Neural progenitor cell (in vitro differentiated cells): ENCODE measurements at places on chromosomes 13 and 19.
A peak's percentile ranks its signal among the peaks of the same experiment; 100 is the strongest.

DNA sequence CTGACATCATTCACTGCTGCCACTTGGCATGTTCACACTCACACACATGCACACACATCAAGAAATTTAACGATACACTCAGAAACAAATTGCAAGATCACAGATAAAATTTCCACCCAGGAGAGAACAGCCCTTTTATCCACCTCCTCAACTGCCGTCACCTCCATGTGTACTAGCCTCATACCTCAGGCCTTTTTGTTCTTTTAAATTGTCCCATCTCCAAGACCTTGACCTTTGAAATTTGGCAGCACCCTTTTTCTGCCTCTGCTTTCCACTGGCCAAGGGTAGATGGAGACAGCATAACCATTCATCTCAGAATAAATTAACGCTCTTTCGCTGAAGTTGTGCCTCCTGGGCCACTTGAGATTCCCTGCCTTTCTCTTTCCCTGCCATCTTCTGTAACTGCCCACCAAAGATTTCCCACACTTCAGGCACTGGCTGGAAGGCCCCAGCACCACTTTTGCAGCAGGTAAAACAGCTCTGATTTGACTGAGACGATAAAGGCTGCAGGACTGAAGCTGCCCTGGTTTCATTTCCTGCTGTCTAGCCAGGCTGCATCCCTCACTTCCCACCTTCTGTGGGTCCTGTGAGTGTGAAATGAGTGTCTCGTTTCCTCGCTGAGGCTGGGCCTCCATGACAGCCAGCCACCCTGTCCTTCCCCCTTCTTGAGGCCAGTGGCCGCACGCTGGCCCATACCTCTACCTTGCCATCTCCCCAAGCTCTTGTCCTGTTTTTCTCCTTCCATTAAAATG lies 39.3 kb downstream of the MBNL2 start:
- DNase-seq: no peak

- no peak for DNase-seq
Measured at GRCh38 chr19:46637224-46637623, 1.2 kb upstream of the GNG8 start.

GRCh38 chr13:21232196-21232595 lies 55.7 kb downstream of the MRPL57 start:
- no peak for DNase-seq

- DNase-seq: no peak
Measured at GRCh38 chr13:102677122-102677521, 17.7 kb downstream of the METTL21C start.

GRCh38 chr19:3233831-3234230 lies 9.4 kb downstream of the CELF5 start:
- peak; percentile 36 for DNase-seq

GRCh38 chr19:12497032-12497431 lies 12.4 kb upstream of the ZNF709 start:
- DNase-seq: no peak

DNA sequence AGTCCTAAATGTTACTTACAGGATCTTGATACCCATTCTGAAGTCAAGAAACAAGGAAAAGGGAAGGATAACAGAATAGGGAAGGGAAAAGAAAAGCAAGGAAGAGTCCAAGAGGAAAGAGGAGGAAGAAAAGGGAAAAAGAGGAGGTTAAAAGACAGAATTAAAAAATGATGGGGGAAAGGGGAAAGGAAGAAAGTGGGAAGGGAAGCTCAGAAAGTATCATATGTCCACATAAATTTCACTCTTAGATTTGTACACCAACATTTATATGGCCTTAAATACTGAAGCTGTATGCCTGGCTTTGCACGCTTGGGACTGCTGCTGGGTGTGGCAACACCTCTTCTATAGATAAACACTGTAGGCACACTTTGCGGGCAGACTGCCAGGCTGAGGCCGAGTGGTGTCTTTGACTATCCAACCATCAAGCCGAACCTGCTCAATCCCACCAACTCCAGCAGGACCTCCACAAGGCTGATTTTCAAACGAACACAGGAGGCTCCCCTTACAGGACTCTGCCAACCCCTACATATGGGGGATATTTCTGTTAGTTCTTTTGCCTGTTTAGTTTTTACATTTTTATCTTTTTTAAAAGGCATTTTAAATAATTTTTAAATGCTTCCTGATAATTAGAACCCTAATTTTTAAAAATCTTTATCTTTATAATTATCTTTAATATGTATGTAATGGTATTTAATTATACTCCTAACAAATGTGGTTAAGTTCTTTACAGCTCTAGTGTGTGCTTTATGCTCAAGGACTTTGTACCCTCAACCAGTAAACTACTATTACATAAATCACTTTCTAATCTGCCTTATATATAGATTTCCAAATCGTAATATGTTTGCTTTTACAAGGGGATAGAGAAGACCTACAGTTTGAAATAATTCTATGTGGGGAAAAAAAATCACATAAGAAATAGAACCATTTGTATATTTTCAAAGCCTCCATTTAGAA lies 154.2 kb downstream of the DIAPH3 start:
- DNase-seq: no peak

DNA sequence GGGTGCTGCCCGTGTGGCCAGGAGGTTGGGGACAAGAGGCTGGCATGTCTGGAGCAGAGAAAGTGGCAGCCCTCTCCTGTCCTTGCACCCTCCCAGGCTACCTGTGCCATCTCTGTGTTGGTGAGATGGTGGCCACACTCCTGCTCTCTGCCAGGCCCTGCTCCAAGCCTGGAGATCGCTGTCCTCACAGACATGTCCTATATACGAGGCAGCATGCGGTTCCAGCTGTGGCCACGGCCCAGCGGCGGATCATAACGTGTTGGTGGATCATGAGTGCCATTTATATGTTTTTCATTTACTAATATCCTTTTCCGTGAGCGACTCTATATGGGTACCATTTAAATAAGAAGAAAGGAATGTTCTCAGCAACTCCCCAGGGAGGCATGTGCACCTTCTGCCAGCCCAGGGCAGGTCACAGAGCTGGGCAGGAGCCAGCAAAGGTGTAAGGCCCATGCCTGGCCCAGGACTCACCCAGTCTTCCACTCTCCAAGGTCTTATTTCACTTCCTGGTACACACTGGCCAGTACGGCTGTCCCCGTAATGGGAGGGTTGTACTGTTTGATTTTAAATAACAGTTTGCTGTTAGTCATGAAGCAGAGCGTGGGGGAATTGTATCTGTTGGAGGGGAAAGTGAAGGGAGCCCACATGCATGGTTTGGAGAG lies 47.2 kb upstream of the LDLR start:
- DNase-seq: no peak

DNA sequence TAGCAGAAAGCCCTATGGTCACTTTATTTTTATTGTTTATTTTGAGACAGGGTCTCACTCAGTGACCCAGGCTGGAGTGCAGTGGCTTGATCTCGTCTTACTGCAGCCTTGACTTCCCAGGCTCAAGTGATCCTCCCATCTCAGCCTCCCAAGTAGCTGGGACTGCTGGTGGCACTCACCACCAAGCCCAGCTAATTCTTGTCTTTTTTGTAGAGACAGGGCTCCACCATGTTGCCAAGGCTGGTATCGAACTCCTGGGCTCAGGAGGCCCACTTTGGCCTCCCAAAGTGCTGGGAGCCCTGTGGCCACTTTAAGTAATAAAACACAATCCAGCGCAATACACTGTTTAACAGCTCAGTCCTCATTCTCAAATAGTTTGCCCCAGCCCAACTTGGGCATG lies 69.3 kb downstream of the NUFIP1 start:
- no peak for DNase-seq

GRCh38 chr13:105573136-105573535 lies 962.3 kb downstream of the EFNB2 start:
- DNase-seq: no peak

DNA sequence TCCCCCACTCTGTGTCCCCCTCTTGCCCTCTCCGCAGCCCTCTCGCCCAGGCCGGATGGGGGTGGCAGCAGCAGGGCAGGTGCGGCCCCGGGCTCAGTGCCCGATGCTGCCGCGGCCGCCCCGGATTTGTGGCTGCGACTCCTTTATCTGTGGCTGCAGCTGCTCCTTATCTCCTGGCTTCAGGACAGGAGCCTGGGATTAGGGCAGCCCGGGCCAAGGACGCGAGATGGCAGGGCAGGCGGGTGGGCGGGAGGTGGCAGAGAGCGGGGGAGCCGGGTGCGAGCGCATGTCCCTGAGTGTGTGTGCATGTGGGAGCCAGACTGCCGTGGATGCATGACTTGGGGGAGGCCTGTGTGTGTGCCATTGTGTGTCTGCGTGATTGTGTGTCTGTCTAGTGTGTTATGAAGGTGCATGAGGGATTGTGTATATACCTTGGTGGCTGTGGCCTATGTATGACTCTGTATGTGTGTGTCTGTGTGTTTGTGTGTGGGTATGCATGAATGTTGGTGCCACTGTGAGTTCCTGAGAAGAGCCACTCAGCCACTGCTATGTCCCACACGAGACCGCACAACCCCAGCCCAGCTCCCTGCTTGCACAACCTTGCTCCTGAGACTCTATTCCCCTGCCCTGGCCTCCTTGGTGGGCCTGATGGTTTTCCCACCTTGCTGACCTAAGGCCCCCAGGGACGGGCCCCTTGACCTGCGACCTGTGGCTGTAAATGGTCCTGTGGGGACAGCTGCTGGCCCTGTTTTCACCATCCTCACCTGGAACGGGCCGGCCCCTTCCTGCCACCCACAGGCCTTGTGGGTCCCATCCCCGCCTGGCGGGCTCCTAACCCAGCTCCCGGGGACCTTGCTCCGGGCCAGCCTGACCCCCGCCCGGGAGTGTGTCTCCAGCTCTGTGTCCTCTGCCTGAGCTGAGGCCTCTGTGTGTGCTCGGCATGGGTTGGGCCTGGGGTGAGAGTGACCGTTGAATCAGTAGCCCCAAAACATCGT lies 5.3 kb upstream of the NRTN start:
- DNase-seq: no peak

- DNase-seq: peak; percentile 59
Measured at GRCh38 chr13:40622761-40623160, 43.7 kb downstream of the FOXO1 start.

DNA sequence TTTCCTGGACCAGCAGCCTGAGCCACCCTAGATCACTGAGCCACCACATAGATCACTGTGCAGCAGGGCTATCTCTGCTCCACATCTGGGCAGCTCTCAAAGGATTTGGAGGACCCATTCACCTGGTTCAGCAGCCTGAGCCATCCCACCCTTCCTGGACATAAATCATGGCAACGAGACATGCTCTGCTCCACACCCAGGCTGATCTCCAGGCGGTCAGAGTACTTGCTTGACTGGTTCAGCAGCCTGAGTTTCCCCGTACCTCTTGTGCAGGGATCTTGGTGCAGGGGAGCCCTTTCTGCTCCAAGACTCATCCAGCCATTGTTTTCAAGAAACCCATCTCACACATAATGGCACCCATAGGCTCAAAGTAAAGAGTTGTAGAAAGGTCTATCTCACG lies 195.3 kb downstream of the LIG4 start:
- DNase-seq: no peak

DNA sequence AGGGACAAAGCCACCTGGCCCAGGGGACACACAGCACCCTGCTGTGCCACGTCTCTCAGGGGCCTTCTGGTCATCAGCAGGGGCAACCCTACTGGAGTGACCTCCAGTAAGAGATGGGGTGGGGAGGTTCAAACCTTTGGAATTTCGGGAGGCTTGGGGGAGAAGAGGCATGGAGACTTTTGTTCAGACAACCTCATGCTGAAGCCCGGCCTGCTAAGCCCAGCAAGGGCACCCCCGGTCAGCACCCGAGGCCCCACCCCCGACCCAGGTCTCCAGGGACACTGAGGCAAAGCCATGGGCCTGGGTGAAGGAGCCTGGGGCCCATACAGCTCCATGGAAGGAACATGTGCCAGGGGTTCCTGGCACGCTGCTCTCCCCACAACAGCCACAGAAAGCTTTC lies 23.3 kb downstream of the ZNF787 start:
- DNase-seq: no peak

DNA sequence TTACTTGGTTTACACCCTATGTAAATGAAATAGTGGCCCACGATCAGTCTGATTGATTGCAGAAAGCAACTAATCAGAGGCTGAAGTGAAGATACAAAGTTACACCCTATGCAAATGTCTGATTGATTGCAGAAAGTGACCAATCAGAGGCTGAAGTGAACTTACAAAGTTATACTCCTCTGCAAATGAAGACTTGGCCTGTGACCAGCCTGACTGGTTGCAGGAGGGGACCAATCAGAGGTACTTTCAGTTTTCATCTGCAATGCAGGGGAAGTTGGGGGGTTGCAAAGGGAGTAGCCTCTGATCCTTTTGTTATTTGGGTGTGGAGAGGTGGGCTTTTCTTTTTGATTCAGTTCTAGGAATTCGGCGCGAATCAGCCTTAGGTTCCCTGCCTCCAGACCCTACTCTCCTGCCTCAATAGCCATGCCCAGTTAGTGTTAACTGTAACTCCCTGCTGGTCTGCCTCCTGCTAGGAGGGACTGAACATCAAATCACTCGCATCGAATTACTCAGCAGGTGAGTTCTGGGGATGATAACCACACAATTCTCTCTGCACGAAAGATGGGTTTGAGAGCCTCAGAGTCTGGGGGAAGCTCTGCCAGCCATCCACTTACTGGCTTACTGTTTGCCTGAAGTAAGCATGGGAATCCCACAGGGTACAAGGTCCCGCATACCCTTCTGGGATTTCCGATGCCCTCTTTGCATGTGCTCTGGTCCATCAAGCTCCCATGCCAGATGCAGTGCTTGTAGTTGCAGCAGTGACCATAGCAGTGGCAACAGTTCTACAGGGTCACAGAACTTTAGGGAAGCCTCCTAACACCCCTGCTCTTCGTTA lies 7.5 kb downstream of the ARL11 start:
- DNase-seq: no peak

DNA sequence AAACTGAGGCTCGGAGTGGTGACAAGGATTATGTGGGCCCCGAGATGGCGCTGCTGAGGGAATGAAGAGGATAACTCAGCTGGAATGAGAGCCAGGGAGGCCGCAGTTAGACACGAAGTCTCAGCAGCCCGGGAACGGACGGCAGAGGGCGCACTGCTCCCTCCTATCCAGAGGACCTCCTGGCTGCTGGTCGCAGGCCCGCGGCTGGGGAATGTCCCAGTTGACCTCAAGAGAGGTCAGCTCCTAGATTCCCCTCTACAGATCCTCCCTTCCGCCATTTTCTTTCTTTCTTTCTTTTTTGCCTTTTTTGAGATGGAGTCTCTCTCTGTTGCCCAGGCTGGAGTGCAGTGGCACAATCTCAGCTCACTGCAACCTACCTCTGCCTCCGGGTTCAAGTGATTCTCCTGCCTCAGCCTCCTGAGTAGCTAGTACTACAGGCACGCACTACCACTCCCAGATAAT lies 24.1 kb upstream of the ASPDH start:
- DNase-seq: peak; percentile 94
